COR-L47 (cell line): ENCODE measurements at places on chromosomes 4 and X.

- no peak for DNase-seq
Measured at GRCh38 chr4:75031775-75032174, 98.9 kb downstream of the PARM1 start.

DNA sequence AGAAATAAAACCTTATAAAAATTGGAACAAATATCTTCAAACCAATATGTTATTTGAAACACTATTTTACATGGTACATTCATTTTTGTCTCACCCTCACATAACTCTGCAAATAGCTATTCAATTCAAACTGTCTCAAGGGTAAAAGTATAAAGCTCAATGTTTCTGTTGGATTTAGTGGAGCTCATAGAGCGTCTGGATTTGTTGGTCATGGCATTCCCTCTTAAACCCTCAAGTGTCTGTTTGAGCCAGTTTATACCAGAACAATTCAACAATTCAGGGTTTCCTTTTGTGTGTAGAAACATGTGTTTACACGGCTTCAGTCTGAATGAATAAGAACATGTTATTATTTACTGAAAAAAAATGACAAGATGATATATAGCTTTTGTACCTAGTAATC lies 161.6 kb downstream of the PCDH18 start:
- DNase-seq = no peak

DNA sequence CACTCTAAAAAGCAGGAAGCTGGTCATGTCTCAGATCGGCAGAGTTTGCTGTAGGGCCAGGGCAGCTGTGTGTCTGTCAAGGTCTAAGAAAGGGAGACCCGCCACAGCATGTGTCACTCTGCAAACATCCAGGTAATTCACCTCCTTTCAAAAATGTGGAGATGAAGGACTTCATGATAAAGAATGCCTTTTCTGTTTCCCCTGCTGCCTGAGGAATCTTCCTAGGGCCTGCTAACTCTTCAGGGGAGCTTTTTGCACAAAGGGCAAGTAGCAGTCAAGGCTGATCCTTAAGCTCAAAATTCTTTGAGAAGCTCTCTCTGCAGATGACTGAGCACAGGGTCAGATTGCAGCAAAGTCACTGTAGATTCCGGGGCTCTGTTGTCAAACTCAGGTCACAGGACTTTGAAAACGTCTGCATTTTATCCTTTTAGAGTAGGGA lies 21.1 kb downstream of the RASL11B start:
- no peak for DNase-seq

DNA sequence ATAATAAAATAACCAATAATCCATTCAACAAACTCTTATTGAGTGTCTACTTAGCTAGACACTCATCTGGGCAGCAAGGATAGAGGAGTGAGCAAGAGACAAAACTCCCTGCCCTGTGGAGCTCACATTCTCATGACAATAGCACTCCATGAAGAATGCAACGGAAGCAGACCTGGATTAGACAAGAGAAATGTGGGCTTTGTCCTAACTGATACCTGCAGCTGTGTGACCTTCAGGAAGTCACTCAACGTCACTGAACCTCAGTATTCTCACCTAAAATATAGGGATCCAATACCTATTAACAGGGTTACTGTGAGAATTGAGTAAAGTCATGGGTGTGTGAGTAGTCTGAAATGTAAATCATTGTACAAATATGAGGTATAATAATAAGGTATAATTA lies 61.2 kb downstream of the NDNF start:
- no peak for DNase-seq

GRCh38 chrX:150512461-150512901 lies 55.9 kb upstream of the MTM1 start:
- DNase-seq = no peak

DNA sequence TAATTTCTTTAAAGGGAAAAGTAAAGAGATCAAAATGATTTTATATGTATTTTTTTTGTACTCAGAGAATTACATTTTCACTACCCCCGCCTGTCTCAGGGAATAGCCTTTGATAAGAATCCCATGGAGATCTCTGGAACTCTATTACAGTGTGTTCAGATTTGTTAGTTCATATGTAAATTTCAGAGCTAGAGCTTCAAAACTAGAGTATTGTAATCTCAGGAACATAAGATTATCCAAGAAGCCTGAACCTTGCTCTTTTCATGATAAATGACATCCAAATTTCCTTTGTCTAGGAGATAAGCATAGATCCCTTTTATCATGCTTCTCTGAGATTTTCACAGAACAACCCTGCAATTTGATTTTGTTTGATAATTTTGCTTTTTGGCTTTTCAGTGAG lies 82.9 kb downstream of the PDK3 start:
- no peak for DNase-seq

DNA sequence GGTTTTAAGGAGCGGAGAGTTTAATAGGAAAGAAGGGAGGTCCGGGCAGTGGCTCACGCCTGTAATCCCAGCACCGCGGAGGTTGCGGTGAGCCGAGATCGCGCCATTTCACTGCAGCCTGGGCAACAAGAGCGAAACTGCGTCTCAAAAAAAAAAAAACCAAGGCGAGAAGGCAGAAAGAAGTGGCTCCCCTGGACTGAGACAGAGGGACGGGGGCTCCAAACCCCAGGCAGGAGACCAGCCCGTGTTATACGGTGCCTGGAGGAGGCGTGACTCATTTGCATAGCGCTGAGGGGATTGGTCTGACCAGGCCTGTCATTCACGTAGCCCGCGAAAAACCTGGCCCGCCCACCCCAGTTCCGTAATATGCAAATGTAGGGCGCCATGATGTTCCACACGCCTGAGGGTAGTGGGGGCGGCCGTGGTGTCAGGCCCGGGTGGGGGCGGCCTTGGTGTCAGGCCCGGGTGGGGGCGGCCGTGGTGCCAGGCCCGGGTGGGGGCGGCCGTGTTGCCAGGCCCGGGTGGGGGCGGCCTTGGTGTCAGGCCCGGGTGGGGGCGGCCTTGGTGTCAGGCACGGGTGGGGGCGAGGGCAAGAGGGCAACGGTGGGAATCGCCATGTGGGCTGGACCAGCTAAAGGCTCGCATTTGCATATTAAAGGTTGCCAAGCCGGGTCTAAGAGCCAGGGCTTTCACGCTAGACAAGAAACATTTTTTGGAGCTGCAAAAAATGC lies 2.1 kb downstream of the PLCXD1 start:
- DNase-seq = no peak
